NCI-H187 treated with DMSO at 0.1 percent for 48 hours (cell line): ENCODE measurements at places on chromosomes 7 and 10.

GRCh38 chr7:51027935-51028830 lies 245.5 kb upstream of the GRB10 start:
- DNase-seq, result no peak

DNA sequence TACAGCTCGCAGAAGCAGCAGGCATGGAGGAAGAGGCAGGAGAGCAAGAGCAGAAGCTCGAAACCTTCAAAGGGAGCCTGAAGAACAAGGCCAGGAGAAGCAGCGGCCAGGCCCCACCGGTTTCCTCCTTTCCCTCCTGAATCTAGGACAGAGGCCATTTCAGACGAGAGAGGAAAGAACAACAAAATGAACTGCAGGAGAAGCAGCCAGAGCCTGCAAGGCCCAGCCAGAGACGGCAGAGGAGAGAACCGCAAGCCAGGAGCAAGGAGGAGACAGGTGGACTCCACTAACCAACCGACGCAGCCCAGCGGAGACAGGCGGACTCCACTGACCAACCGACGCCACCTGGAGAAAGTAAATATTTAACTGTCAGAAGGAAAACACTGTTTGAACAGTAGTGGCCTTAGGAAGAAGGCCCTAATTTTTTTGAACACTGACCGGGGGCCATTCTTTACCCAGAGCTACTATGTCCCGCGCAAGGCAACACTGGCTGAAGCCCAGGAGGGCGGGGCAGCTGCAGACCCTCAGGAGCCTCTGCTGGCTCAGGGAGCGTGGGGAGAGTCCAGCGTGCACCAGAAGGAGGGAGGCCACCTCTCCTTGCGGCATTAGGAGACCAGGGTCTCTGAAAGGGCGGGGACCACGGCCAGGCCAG lies 559.2 kb downstream of the PTPRN2 start:
- no peak for DNase-seq

DNA sequence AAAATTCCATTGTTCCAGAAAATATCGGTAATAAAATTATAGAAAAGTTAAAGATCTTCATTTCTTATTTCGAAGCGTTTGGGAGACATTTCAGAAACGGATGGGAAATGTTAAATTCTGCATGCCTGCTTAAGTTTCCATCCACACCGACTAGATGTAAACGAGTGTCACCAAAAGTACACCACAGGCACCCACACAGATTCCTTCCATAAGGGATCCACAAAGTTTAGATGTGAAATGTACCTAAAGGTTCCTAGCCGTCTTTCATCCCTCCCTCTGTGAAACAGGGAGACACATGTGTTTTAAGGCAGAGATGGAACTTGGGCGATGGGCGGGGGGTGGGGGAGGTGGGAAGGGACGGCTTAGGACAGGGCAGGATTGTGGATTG lies 621 bp upstream of the CAV1 start:
- no peak for DNase-seq

GRCh38 chr10:133195611-133196010 lies 34.4 kb upstream of the UTF1 start:
- DNase-seq, result no peak

DNA sequence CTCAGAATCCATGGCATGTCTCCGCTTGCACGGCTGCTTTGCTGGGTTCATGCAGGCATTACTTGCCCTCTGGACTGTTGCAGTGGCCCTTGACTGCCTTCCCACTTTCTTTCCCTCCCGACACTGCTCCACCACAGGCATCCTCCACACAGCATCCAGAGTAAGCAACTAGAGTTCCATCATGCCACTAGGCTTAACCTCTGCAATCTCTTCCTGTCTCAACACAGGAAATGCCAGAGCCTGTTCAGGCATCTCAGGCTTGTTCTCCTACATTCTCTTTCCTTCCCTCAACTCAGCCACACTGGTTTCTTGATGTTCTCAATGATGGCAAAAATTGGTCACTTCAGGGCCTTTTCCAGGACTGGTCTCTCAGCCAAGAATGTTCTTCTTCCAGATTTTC lies 284.5 kb upstream of the KLF6 start:
- no peak for DNase-seq

- DNase-seq, result no peak
These were observed 110.2 kb downstream of the LARP4B start for GRCh38 chr10:821322-821721.

DNA sequence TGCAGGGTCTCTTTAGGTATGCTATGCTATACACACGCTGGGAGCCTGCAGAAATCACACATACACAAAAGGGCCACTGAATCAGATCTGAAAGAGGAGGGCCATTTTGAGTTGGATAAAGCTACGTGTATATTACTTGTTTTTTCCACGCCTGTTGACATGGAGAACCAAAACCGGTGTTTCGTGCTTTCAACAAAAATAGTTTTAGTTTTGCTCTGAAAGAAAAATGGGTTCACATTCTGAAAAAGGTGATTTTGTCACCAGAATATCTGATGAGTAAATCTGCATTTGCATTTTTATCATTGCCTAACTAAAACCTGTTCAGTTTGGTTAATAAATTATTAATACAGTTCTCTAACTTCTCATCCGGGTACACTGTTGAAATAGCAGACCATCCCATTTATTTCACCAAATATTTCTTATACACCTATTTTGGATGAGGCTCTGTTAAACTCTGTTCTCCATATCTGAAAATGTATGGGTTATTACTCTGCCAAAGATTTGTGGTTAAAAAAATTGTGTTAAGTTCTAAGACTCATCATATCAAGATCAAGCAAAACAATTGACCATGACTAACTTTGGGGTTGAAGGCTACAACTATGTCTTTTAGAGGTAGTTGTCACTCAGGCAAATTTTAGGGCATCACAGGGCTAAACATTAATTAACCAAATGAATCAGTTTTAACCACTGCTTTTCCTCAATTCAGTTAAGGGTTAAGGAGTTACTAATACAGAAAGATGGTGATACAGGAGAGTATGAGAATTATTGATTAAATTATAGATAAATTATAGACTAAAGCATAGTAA lies 101.2 kb upstream of the RPA3 start:
- no peak for DNase-seq

DNA sequence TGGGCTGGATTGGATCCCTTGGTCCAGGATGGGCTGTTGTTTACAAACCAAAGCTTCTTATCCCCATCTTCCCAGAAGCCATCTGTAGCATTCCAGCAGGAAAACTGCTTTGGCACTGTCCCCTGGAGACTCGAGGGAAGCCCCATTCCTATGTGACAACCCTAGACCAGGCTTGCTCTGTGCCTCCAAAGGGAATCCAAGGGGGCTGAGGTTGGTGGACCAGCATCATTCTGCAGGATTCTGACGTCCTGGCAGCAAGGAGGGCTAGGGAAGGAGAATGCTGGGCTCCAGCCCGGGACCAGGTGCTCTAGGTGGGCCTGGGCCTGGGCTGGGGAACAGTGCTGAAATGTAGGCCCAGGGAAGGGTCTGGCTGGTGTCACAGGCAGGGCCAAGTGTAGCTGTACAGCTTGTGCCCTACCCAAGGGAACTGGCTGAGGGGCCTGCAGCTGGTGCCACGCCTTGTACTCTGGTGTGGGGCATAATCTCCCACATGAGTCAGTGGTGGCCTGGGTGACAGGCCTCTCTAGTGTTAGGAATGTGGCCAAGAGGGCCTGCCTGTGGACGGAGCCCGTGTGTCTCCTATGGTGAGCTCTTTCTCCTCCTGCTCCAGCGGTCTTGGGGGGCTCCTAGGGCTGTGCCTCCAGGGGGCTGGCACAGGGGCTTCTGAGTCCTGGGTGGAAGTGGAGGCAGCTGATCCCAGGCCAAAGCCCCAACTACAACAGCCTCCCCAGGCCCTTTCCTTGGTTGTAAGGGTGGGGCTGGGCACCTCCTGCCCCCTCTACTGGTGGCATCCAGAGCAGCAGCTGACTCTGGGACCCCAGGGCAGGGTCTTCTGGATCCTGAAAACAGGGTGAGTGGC lies 25.2 kb downstream of the TRIM8 start:
- no peak for DNase-seq

DNA sequence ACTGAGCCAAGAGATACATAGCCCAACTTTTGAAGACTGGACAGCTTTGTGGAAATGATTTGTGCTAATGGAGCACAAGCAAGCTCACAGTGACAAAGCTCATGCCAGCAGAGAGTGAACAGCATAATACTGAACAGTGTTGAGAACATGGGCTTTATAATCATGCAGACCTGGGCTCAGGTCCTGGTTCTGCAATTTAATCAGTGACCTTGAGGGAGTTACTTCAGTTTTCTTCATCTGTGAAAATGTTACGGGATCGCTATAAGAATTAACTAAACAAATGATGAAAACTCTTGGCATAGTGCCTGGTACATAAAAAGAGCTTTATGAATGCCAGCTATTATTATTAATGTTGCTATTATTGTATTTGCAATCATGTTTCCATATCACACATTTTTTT lies 690.5 kb upstream of the LRRN3 start:
- no peak for DNase-seq

DNA sequence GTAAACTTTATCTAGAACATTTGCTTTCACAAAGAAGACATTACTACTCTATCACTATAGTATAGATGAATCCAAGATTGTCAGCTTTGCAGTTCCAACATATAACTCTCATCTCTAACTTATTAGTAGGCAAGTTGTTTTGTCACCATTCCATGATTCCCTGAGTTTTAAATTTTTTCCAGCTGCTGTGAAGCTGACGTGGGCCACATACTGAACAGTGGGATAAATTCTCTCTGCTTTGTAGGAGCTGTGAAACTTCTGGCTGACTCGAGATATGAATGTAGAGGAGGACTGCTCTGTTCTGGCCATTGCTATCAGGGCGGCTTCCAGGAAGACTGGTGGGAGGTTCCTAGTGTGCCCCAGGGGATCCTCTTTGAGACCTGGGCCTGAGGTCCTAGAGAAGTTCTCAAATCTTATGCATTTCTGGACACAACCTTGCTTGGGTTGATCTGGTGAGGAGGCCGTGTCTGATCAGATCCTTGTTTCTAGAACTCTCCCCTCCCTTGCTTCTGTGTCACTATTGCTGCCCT lies 58.0 kb downstream of the LSMEM1 start:
- DNase-seq, result no peak

DNA sequence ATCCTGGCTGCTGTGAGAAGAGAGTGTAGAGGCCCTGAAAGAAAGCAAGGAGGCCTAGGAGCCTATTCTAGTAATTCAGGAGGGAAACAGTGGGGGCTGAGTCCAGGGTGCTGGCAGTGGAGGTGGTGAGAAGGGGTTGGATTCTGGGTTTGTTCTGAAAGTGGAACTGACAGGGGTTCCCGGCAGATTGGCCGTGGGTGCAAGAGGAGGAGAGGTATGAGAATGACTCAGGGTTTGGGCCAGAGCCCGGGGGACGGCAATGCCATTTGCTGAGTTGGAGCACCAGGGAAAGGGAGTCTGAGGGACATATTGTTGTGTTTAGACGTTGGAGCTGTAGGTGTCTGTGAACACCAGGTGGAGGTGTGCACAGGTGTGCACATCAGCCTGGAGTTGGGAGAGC lies 38.5 kb downstream of the NPTX2 start:
- no peak for DNase-seq

DNA sequence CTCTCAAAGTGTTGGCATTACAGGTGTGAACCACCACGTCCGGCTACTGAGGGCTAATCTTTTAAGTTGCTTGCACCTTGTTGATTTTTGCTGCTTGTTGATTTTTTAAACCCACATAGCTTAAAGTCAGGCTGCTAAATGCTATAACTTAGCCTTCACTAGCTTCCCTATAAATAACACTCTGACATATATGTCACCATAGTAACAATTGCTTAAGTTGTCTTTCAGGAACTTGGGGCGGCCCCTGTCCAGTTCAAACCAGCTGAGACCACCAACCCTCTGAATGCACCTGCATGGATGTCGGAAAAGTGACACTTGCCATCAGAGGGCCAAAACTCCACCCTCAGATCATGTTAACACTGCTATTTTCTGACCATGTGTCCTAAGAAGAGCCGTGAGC lies 47.3 kb downstream of the ST8SIA6 start:
- DNase-seq, result no peak

DNA sequence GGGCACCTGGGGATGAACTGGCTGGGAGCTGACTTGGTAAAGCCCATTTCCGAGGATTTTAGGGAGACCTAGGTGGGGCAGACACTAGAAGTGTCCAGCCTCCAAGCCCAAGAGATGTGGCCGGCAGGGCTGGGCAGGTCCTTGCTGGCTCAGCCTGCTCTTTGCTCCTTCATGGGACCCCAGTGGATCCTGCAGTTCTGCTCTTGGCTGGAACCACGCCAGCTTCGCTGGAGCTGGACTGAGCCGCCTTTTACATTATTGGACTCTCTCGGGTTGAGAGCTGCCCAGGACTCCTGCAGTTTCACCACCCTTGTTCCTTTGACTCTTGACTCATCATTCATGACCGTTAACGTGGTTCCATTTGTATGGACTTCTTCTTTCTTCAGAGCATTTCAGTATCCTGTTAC lies 5.7 kb downstream of the PPIF start:
- DNase-seq, result no peak

GRCh38 chr7:47232751-47233412 lies 349.0 kb downstream of the TNS3 start:
- no peak for DNase-seq

GRCh38 chr10:60985951-60986350 lies 42.0 kb upstream of the RHOBTB1 start:
- DNase-seq, result no peak

DNA sequence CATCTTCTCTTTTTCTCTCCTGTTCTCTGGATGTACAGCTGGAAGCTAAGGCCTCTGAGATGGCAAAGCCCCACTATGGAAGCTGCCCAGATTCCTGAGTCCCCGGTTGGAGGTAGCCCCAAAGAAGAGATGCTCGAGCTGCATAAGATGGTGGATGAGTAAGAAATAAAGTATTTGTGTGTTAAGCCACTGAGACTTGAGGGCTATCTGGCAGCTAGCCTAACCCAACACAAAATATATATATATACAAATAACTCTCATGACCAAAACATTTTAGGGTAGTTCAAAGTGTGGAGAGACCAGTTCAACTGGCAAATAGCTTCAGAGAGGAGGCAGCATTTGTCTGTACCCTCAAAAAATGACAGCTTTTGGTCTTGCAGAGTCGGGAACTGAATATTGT lies 72.4 kb upstream of the PDE1C start:
- no peak for DNase-seq

GRCh38 chr7:148807436-148807835 lies 76.7 kb downstream of the EZH2 start:
- DNase-seq, result no peak

- no peak for DNase-seq
These were observed 4.6 kb downstream of the MGAM start for GRCh38 chr7:142000244-142000643.

DNA sequence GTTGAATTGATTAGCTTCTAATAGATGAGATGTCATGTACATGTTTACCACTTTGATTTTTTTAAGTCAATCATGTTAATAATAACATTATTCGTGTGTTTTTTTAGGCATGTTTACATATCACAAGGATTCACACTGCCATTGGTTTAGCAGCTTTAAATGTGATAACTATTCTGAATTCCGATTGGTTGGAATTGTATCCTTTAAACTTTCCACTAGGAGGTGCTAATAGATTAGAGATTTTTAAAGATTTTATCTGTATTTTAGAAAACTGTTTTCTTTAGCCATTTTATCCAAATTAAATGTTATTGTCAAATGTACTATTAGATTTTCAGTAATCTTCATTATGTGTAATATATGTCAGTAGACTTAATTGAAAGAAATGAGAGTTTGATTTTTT lies 83.2 kb downstream of the HECTD2 start:
- DNase-seq, result no peak
